ENCODE measurements at places on chromosomes 6 and 20. TPM values are rescaled to one million over a fixed set of nuclear protein-coding genes. Genes with fewer than 3 reads are reported as not detected.

Gene BANF2
- total RNA-seq = not detected

Gene LCA5
- total RNA-seq = 18.8 TPM

Gene NFATC2
- total RNA-seq = 0.12 TPM

Gene TEAD3
- total RNA-seq = 19.4 TPM

Gene ADGRB3
- total RNA-seq = not detected

Gene PEX3
- 11.0 TPM for total RNA-seq

Gene PI3
- not detected for total RNA-seq

Gene TFAP2B
- total RNA-seq = not detected

Gene TUBB2A
- total RNA-seq = 169 TPM

Gene OTOR
- not detected for total RNA-seq

Gene THBS2
- total RNA-seq = 0.14 TPM

Gene KCNQ5
- total RNA-seq = not detected

Gene TUBB2B
- 31.6 TPM for total RNA-seq

DNA sequence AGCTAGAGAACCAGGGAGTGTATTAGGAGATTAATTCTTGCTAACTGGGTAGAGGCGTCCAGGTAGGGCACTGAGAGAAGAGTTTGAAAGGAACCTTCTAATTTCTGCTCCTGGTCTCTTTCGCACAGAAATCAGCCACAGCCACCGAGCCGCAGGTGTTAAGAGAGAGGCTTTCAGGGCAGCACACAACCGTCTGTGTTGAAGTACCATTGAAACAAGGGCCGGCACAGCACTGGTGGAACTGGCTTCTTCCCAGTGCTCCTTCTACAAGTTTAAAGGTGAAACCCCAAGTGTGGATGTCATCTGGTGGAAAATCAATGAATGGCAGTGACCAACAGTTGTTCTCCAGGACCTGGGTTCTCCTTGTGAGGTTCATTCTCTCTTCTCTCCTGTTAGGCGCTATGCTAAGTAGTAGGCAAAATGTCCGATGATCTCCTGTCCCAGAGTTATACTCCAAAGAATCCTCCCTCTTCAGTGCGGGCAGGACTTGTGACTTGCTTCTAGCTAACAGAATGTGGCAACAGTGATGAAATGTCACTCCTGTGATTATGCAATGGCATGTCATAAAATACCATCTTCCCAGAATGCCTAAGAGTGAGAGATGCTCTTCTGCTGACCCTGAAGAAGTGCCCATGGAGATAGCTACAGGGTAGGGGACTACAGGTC lies 15.0 kb upstream of the RIN2 start:
- DNase-seq = no peak

- peak; percentile 26 for DNase-seq
Observed at GRCh38 chr6:32432050-32432450, 7.6 kb upstream of the HLA-DRA start.

- DNase-seq = no peak
Observed at GRCh38 chr20:40493071-40493470, 196.0 kb downstream of the MAFB start.

- no peak for DNase-seq
Observed at GRCh38 chr6:51060262-51060762, 241.6 kb downstream of the TFAP2B start.

GRCh38 chr6:127219869-127220268 lies 46.8 kb upstream of the RNF146 start:
- DNase-seq = no peak

DNA sequence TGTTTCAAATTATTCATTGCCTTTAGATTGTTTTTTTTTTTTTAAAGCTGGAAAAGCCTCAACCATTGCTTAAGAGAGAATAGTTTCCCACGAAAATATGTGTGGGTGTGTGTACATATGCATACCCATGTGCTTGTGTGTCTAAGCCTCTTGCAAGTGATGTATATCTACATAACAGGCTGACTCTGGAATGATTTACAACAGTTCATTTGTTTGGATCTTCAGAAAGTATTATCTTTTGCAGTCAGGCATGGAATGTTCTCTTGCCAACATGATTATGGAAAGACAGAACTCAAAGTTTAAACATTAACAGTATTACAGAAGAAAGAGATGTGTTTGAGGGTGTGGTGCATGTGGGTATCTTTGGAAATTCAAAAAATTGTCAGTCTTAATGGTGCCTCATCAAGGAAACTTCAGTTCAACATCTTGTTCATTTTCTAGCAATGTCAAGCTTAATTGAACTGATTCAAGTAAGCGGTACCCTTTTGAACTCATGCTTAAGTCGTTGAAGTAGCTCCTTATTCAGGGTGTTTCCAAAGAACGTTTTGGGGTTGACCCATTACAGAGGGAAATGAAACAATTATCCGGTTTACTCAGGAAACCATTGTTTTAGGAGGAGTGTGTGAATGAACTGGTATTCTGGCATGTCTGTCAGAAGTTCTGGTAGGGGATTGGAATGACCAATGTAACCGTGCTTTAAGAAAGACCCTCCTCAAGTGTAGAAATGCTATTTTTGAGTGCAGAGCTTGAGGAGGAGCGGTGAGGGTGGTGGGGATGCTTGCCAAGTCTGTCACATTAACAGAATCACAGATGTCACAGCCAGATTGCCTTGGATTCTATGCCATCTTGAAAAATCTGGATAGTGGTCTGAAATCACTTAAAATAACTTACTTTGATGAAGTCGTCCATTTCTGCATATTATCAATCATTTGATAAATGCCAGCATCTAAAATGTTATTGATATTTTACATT lies 60.3 kb downstream of the ADGRG6 start:
- DNase-seq = no peak

DNA sequence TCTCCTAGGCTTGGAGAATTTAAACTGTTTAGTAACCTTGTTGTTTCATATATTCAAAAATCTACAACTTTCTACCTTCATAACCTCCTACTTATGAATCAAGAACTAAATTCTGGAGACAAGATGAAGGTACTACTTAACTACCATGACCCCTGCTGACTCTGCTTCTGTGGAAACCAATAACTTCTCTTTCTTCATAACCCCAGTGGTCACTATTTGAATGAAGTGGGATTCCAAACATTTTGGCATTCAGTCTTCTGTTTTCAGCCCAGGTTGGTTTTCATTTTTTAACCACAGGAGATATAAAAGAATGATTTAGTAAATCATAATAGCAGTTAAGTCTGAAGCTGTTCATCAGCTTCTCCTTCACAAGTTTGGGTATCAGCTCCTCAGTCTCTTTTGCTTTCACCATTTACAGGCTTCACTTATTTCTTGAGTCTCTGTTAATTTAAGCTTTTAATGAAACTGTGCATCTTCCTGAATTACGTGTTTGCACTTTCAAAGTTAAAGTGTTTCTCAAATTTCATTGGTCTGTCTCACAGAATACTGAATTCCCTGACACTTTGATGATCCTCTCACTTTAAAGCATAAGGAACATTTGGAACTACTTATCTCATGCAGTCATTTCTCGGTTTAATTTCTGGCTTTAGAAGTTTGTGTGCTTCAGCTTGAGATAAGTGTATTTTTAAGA lies 9.5 kb downstream of the SENP6 start:
- DNase-seq = no peak

GRCh38 chr6:117384659-117385058 lies 41.1 kb downstream of the ROS1 start:
- DNase-seq = no peak

DNA sequence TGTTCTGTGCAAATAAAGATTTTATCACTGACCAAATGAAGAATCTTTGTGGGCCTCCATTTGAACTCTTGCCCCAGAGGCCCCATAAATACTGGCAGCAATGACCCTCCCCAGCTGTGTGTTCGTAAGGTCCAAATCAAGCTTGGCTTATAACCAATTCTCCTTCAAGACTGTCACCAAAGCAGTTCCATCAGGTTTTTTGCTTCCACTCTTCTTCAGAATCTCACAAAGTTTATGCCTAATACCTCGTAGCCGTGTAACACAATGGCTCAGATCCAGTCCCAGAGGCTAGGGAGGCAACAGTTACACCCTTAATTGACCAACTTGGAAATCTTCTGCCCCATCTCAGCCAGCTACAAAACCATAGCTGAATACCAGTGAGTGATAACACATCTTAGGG lies 120.5 kb downstream of the HIVEP2 start:
- DNase-seq = no peak

GRCh38 chr6:136551103-136551502 lies 881 bp upstream of the MAP7 start:
- DNase-seq = peak; percentile 33

- DNase-seq = no peak
Observed at GRCh38 chr6:72825315-72825911, 203.5 kb downstream of the KCNQ5 start.

DNA sequence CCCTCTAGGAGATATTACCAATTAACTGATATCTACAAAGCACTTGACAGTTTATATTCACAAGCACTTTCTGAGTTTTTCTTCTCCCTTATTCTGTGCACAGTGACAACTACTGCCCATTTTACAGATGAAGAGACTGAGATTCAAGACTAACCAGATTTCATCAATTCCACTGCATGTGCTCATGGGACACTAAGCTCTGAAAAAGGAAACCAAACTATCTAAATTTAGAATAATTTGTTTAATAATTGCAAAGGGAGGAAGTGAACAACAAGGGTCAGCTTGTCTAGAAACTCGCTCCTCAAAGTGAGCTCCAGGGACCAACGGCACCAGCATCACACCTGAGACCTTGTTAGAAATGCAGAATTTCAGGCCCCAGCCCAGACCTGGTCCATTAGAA lies 50.8 kb upstream of the MYLIP start:
- DNase-seq = no peak

DNA sequence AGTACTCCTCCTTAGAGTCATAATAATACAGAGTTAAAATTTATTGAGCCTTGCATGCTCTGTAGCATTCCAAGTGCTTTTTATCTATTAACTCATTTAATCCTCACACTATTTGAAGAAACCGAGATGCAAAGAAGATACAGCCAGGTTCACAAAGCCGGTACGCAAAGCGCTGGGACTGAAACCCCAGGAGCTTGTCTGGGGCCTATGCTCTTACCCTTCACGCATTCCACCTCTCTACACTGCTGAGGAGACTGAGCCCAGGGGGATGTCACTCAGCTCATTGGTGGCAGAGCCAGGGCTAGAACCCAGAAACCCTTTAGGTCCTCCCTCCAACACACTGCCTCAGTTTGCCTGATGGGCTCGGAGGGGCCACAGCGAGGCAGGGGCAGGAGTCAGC lies 19.7 kb upstream of the MRPS18A start:
- no peak for DNase-seq

DNA sequence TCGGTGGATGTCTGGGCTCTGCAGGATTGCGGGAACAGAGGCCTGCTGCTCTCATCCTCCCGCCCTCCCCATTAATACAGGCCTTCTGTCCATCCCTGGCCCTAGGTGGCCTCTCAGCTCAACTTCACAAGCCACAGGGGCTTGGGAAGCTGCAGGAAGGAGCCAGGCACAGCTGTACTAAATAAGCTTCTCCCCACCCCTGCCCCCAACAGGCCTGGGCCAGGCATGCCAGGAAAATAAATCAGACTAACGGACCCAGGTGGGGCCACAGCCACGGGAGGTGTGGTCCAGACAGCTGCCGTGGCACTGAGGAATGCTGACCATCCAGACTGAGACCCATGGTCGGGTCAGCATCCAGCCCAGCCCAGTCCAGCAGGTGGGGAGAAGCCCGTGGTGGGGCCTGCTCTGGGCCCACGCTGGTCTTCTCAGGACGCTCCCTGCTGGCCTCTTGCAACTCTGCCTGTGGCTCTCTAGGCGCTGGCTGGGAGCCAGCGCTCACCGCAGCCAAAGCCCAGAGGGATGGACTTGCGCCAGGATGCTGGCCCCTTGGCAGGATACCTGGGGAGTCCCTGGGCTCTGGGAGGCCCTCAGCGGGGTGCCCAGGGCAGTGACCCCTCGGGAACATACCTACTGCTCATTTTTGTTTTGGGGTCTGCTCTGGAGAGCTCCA lies 8.6 kb upstream of the YTHDF1 start:
- DNase-seq = peak; percentile 52

DNA sequence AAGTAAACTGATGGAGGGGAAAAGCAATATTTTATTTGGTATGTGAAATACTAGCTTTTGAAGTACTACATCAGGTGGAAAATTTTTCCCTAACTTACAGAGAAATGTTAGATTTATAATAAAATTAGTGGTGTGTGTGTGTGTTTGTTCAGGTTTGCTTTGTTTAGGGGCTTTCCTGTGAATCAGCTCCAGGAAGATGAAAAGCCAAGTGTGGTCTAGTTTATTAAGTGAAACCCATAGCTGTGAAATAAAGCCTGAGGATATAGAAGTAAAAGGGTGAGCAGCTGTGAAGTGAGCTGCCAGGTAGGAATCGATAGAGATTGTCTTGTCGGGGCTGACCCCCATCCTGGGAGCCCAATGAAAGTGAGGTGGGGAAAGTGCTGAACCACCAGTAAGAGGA lies 347.6 kb upstream of the IMPG1 start:
- DNase-seq = no peak

DNA sequence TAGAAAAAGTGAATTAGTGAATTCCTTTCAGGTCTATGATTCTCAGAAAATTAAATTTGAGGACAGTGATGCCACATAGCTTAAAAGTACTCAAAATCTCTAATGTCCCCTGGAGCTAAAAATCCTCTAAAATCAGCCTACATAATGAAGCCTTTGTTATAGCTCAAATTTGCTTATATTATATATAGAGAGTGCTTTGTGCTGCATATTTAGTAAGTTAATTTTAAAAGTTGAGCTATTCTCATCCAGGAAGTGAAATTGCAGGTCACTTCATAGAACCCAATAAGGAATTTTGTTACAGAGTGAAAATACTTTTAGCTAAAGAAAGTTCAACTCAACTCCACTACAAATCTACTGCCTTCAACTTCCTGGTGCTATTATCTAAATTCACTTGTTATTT lies 507.5 kb upstream of the MAP3K7 start:
- DNase-seq = no peak

DNA sequence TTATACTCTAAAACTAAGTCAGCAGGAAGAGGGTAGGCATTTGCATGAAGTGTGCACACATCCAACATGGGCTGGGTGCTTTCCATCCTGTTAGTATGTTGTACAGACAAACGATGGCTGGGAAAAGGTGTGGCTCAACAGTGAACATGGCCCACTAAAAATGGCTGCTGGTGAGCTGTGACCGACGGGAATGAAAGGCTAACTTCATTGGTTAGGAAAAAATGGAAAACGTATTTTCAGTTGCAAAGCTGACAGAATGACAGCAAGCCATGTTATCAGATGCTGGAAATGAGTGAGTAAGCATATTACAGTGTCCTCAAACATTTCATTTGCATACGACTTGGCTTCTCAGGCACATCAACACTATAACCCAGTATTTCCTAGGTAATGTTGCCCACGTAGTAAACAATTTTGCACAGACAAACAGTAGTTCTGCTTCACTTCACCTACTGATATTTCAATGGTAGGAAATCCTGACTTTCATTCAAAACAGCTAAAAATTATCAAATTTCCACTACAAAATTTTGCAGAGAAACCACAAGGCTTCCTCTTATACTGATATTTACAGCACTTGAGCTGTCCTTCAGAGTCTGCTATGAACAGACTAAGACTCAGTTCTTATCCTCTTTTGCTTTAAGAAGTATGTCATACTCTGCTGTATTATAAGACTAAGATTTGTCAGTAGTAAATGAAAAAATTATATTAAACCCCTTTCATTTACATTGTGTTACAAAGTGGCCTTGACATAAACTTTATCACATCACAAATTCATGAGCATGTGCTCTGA lies 98.9 kb downstream of the IRF4 start:
- DNase-seq = no peak

All from G401 (cell line).